ENCODE measurements at places on chromosomes 4 and X.

- DNase-seq: no peak
Measured at GRCh38 chrX:151753313-151754046, 18.9 kb downstream of the CNGA2 start.

GRCh38 chrX:9966775-9967408 is at the start of gene CLDN34:
Gene CLDN34, plus strand, starts transcription at chrX:9967358. Its CDS starts 0 bp downstream, at chrX:9967358.
- DNase-seq: no peak

DNA sequence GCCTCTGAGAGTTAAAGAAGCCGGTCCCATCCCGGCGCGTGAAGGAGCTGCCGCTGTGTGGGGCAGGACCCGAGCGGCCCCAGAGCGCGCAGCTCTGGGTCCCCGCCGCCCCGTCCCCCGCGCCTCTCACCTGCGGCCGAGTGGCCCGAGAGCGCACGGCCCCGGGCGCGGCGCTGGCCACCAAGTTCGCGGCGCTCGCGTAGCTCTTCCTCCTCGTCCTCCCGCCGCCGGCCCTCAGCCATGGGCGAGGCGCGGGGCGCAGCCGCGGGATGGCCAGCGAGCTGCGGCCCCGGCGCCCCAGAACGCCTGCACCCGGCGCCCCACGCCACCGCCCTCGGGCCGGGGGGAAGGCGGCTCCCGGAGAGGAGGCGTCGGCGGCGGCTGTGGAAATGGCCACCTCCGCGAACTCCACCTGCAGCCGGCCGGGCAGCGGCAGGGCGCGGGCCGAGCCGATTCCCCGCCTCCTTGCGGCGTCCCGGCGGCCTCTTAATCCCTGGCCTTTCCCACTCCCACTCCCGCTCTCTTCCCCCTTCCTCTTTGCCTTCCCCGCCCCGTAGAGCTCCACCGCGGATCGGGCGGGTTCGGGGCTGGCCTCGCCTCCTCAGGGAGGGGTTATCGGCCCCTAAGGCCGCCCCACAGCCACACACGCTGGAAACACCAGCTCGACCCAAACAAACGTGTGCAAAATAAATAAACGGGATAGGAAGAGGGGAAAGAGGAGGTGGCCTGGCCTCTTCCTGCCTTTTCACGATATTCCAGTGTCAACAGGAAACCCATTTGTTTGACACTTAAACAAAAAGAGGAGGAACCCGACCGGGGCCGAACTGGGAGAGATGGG is at the start of gene SH3D19:
Gene SH3D19 (minus strand): TSS at position 495 of the 838 bp plus-strand sequence. CDS start 253 bp downstream, at position 242.
- DNase-seq: no peak

DNA sequence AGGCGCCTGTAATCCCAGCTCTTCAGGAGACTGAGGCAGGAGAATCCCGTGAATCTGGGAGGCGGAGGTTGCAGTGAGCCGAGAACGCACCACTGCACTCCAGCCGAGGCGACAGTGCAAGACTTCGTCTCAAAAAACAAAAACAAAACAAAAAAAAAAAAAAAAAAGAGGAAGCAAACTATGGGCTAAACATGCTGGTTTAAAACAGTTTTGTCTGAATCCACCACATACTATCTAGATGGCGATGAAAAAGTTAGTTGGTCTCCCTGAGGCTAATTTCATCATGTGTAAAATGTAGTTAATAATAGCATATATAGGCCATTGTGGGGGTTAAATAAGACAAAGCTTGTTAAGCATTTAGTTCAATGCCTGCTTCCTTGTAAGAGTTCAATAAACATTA is 451.1 kb downstream of the RPA4 start:
- DNase-seq: no peak

GRCh38 chr4:25442863-25443307 is 65.8 kb downstream of the ANAPC4 start:
- no peak for DNase-seq

DNA sequence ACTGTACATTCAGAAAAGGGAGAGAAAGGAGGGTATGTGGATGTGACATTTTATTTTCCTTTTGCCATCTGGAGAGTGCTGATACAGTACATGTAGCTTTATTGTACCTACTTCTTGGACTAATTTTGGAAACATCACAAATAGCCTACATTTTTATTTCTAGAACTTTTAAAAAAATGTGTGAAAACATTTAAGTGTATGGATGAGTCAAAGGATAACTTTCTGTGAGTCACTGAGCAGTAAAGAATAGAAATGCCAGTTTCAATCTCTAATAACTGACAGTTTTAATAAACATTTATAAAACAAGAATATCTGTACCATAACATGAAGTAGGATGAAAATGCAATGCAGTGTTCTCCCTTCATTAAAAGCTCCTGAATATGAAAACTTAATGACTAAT is 374.4 kb upstream of the NWD2 start:
- no peak for DNase-seq

DNA sequence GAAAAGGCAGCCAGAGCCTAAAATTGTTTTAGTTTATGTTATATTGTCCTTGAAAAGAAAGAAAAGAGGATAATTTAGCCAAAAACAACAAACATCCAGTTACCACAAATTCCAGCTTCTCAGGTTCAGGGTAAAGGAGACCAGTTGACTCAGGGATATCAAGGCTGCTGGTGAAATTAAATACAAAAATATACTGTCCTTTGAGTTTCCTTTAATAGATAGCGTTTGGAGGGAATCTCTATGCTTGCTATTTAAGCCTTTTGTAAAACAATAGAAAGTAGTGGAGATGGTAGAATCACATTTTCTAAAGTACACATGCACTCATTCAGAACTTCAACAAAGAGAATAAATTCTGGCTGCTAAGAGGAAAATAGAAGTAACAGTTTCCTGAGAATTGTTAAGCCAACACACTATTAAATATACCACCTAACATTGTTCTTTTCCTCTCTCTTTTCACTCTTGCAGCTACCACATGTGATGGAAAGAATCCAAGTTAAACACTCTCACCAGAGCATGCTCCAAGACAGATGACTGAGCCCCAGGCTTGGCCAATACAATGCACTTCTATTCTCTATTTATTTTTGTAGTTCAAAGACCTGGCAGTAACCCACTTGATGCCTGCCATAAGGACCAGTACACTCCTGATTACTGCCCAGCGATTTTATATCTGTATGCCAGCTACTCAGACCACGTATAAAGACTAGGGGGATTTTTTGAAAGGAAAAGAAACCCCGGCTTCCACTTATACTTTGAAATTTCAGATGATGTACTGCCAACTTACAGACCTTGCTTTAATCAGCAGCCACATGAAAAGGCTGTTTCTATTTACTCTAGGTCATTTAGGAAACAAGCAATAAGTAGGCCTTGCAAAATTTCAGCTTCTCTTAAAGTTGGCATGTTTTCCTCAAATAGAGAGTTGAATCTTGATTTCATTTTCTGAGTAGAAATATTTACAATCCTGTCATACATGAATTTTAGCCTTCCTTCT is 756.9 kb downstream of the FAT4 start:
- no peak for DNase-seq

DNA sequence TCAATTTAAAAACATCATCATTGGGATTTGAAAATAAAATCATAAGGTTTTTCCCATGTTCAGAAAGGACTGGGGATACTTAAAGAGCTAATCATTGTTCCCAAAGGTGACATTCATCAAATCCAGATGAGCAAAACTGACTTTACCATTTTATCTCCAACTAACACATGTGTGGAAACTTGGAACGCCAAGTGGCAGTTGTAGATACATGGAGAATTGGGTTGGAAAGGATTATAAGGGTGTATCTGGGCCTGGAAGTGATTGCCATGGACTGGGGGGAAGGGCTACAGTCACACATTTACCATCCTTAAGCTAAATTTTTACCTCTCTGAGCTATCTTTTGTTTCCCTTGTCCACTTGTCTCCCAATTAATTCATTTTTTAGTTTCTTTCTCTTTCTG is 203.4 kb downstream of the SLC39A8 start:
- DNase-seq: no peak

DNA sequence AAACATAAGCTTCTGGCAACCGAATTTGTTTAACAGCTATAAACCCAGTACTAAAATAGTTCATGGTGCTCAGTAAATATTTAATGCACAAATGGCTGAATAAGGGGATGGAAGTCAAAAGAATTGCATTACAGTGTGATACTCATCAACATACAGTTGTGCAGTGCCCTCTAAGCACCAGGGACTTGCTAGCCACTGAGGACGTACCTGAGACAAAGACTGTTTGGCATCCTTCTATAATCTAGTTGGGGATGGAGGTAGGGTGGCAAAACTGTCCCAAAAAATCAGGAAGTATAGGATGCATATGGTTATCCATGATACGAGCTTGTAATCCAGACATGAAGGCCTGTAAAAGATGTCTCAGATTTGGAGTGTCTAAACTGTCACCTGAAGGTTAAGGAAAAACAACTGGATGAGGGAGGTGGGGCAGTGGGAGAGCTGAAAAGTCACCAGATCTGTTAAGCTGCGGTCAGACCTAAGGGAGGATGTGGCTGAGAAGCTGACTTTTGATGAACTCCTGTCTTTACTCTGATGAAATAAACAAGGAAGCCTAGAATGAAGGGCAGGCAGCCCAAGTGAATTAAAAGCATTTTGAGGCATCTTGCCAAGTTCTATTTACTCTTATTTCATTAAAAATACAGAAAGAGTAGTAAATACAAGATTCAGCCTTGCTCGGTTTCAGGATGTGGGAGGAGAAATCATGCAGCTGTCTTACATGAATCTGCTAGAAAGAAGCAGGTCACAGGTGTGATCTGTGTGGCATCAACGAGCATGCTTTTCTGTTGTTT is 12.0 kb upstream of the CD38 start:
- peak; percentile 47 for DNase-seq

DNA sequence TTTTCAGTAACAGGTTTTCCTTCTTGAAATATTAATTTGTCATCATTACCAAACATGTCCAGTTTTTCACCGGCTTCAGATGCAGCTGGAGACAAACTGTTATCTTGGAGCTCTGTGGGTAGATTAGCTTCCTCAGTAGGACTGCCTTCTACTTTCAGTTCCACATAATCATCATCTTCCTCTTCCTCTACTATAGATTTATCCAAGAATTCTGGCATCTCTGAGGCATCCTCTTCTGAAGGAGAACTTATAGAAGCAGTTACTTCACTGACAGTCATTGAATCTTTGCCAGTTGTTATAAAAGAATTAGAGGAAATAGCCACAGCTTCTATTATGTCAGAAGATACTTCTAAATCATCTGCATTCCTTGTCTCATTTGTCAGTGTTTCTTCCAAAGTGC is 162.9 kb downstream of the LRBA start:
- no peak for DNase-seq

DNA sequence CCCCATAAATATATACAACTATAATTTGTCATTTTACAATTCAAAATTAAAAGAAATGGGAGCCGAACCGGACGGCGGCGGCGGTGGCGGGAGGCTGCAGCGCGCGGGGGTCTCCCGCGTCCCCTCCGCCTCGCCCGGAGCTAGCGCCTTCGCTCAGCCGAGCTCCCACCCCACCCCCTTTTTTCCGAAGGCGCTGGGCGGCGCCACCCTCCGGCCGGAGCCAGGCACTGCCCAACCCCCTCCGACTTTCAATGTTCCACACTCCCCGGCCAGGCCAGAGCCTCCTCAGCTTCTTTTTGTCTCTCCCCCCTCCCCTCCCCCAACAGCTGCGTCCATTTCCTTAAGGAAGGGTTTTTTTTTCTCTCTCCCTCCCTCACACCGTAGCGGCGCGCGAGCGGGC is 214.1 kb upstream of the GEMIN8 start:
- DNase-seq: no peak

- no peak for DNase-seq
Measured at GRCh38 chr4:119209586-119209985, 2.9 kb upstream of the USP53 start.

DNA sequence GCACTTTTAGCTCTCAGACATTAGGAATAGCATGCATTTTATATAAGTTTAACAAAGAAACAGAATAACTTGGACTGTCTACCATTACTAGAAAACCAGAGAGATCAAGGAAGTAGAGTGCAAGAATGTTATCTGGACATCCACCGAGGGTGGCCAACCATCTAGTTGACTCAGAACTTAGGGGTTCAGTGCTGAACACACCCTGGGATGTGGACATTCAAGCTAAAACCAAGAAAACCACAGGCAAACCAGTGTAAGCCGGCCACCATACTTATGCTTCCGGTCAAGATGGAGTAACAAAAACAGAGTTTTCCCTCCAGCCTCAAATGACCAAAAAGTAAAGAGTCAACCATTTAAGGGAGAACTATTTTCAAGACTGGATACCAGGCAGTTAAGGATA is 181.4 kb upstream of the MXRA5 start:
- no peak for DNase-seq

DNA sequence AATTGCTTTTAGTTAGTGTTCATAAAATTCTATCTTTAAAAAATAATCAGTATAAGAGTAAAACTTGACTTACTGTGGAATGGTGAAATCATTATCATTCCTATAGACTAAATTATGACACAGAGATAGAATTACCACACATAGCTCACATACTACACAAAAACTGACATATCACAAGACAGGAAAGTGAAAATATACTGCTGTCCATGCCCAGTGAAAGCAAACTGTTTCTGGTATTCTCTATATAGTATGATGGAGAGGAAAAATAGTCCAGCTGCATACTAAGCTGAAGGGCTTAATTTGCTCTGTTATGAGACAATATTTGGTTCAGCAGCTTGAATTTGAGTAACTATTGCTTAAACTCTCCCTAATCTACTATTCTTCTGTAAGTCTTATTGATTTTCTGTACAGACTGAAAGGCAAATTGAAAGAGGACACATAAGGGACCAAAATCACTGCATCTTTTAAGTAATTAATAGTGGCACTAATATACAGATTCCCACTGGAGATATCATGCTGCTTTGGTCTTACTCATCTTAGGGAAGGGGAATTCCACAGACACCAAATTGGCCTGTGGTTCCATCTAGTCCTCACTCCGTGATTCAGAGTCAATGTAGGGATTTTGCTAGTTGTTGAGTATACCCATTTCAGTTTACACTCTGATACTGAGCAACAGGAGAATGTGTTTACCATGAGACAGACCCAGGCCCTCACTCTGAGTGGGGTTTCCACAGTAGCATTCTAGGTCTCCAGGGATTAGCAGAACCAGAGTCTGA is 47.4 kb upstream of the AGA start:
- DNase-seq: no peak

DNA sequence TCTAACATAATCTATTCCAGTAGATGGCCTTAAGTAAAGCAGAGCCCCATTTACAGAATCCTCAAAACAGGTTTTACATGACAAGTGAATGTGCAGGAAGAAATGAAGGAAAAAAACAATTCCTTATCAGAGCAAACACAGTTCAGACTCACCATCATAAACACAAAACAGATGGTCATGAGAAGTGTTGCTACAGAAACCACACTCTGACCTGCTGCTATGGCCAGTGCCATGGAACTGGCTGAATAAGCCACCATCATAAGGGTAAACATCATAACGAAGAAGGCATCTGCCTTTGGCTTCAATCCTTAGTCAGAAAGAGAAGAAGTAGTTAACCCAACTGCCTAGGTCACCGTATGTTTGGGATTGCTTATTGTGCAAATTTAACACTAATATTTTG is 61.1 kb downstream of the ABCG2 start:
- no peak for DNase-seq

- DNase-seq: no peak
Measured at GRCh38 chr4:88514557-88515511, 8.7 kb downstream of the PYURF start.

DNA sequence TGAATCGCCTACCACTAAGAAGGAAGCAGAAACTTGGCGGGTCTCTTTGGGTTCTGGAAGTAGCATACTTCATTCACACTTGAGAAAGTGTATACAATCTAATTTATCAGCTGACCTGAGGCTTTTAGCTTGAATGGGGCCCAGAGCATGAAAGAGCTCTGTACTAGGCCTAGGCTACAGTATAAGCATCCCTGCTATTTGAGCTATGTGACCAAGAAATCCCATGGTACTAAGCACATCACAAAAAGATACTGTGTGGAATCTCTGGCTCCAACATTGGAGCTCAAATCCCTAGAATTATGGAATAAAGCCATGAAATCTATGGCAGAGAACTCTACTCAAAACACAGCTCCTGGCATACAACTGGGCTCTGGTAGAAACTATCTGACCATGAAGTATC is 43.9 kb upstream of the CCDC149 start:
- DNase-seq: no peak

All from stimulated activated naive CD4-positive, alpha-beta T cell (primary cell).